Esophagus muscularis mucosa (tissue), 4 donors: ENCODE measurements at places on chromosomes 3 and 15. TPM values are rescaled to one million over a fixed set of nuclear protein-coding genes. Genes with fewer than 3 reads are reported as not detected.
A peak's percentile ranks its signal among the peaks of the same experiment; 100 is the strongest.

- no peaks in the 10 kb centered on the region for H3K4me1 ChIP-seq
- H3K36me3 ChIP-seq = no peaks in the 10 kb centered on the region
- no peak for DNase-seq
- no peak overlapping the region for H3K4me3 ChIP-seq
- H3K27me3 ChIP-seq = no peaks in the 10 kb centered on the region
Measured at GRCh38 chr3:120852412-120852811, 55.6 kb upstream of the STXBP5L start.

GRCh38 chr15:94164202-94164807, 67.1 kb upstream of the MCTP2 start:
- no peak overlapping the region for H3K4me3 ChIP-seq
- H3K36me3 ChIP-seq = no peaks in the 10 kb centered on the region
- DNase-seq = no peak
- no peak overlapping the region for H3K27ac ChIP-seq
- no peaks in the 10 kb centered on the region for H3K27me3 ChIP-seq
- H3K4me1 ChIP-seq = no peaks in the 10 kb centered on the region

DNA sequence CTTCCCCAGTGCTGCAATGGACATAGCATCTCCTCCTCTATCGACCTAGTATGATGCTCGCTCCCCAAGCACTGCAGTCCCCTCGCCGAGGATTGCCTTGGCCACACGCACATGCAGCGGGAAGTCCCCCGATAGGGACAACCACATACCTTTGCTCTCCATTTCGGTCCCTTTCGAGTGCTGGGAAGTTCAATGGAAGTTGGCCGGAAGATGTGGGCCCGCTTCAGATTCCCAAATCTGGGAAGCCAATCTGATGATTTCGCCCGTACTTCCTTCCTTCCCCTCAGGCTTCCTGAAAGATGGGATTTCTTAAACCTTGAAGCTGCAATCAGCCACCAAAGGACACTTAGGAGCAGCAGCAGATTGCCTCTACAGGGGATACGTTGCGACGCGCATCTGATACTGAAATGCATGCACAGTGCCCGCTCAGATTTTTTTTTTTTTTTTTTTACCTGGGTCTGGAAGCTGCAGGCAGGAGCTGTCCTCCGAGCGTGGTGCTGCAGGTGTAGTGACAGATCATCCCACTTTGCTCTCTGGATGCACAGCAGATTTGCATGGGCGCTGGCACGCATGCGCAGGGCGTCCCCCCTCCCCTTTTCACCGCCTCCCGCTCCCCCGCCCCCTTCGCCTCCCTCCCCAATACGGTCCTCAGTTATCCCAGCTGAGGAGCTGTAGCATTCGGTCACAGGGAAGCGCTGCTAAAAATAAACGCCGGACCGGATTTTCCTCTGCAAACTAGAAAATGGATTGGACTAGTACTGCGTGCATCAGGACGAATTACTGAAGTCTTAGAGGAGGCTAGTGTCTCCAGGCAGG, at the start of gene FGF12:
Gene FGF12, minus strand, starts transcription at position 510 of the 816 bp plus-strand sequence.
- peaks cover 16% of the 10 kb centered on the region for H3K4me1 ChIP-seq
- H3K36me3 ChIP-seq = no peaks in the 10 kb centered on the region
- H3K4me3 ChIP-seq = peak within 1 kb of the TSS; percentile 49
- no peaks in the 10 kb centered on the region for H3K27me3 ChIP-seq
- no peak within 1 kb of the TSS for H3K27ac ChIP-seq
- DNase-seq = no peak

GRCh38 chr15:52008698-52009434, 10.2 kb upstream of the MAPK6 start:
- H3K4me3 ChIP-seq = no peak overlapping the region
- H3K36me3 ChIP-seq = no peaks in the 10 kb centered on the region
- DNase-seq = no peak
- no peak overlapping the region for H3K27ac ChIP-seq

GRCh38 chr3:69014022-69014580, 617 bp upstream of the EOGT start:
- DNase-seq = no peak
- no peaks in the 10 kb centered on the region for H3K27me3 ChIP-seq
- peak overlapping the region; percentile 98 for H3K27ac ChIP-seq
- H3K4me1 ChIP-seq = peaks cover 29% of the 10 kb centered on the region

GRCh38 chr3:113277941-113278598, 66.7 kb downstream of the BOC start:
- no peaks in the 10 kb centered on the region for H3K27me3 ChIP-seq
- no peak for DNase-seq
- no peak overlapping the region for H3K4me3 ChIP-seq
- H3K36me3 ChIP-seq = peaks cover 73% of the 10 kb centered on the region

- H3K27me3 ChIP-seq = no peaks in the 10 kb centered on the region
- no peak overlapping the region for H3K4me3 ChIP-seq
- H3K4me1 ChIP-seq = peaks cover 20% of the 10 kb centered on the region
- H3K36me3 ChIP-seq = no peaks in the 10 kb centered on the region
- no peak for DNase-seq
Measured at GRCh38 chr15:94411846-94412245, 180.5 kb downstream of the MCTP2 start.

GRCh38 chr15:101523560-101523940, 34.0 kb upstream of the PCSK6 start:
- H3K27me3 ChIP-seq = peaks cover 3% of the 10 kb centered on the region
- no peak for DNase-seq
- H3K4me1 ChIP-seq = peaks cover 14% of the 10 kb centered on the region
- no peak overlapping the region for H3K4me3 ChIP-seq

- H3K4me3 ChIP-seq = no peak overlapping the region
- H3K27ac ChIP-seq = no peak overlapping the region
- no peak for DNase-seq
- H3K36me3 ChIP-seq = peaks cover 10% of the 10 kb centered on the region
- H3K27me3 ChIP-seq = no peaks in the 10 kb centered on the region
Measured at GRCh38 chr15:55348281-55348778, 29.3 kb downstream of the PIGB start.

- no peaks in the 10 kb centered on the region for H3K27me3 ChIP-seq
- H3K4me3 ChIP-seq = no peak overlapping the region
- no peaks in the 10 kb centered on the region for H3K36me3 ChIP-seq
- no peak for DNase-seq
Measured at GRCh38 chr3:104437891-104438290, 928.8 kb upstream of the ALCAM start.

DNA sequence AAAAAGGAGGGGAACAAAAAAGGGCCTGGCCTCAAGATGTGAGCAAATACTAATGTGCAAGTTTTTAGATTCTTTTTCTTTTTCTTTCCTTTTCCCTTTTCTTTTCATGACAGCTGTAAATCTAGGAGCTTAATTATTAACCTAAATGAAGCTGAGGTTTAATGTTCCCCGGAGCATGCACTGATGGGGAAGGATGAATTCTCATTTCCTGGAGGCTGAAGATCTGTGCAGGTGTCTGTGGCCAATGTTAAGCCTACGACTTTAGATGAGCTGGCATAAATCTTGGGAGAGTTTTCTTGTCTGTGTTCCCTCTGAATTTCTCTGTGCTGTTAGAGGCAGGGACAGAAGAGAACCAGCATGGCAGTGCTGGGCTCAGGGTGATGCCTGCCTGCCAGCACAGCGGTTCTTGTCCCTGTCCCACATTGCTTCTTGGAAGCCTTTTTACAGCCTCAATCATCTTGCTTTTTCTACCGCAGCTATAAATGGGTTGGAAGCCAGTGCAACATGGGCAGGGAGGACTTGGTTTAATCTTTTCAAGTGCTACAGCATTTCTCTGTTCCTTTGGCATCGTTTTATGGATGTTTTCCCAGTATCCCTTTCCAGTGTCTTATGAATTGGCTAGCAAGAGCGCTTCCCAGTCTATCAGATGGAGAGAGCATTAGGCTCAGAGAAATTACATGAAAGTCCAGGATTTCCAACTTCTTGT, 119.1 kb downstream of the ATG7 start:
- no peaks in the 10 kb centered on the region for H3K27me3 ChIP-seq
- DNase-seq = no peak
- H3K36me3 ChIP-seq = no peaks in the 10 kb centered on the region
- no peak overlapping the region for H3K27ac ChIP-seq
- H3K4me1 ChIP-seq = peaks cover 28% of the 10 kb centered on the region

DNA sequence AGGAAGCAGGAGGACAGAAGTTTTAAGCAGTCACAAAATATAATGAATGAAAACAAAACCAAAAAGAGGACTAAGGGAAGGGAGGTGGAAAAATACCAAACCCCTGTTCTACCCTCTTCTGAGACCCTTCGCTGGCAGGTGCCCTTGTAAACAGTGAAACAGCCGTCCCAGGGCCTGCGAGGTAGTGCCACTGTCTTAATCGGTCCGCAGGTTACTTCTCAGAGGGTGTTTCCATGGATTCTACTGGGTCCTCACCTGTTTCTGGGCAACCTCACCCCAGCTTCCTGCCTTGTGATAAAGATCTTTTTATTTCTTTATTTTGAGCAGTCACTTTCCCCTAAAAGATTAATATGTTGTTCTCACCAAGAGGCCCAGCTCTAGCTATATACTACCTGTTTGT, 65.3 kb downstream of the SLC30A4 start:
- no peak for DNase-seq
- H3K27me3 ChIP-seq = no peaks in the 10 kb centered on the region
- H3K4me3 ChIP-seq = no peak overlapping the region
- no peaks in the 10 kb centered on the region for H3K4me1 ChIP-seq

The AADACL2 gene
- total RNA-seq = not detected

The MCTP2 gene
- total RNA-seq = 2.4 TPM

The BHLHE40 gene
- total RNA-seq = 13.3 TPM

The LRRC34 gene
- total RNA-seq = 2.2 TPM

The GOLGA8O gene
- total RNA-seq = 0.33 TPM

The WDR53 gene
- total RNA-seq = 6.2 TPM

The GOLGA8K gene
- total RNA-seq = not detected
